ENCODE measurements at places on chromosomes 11 and 22.

DNA sequence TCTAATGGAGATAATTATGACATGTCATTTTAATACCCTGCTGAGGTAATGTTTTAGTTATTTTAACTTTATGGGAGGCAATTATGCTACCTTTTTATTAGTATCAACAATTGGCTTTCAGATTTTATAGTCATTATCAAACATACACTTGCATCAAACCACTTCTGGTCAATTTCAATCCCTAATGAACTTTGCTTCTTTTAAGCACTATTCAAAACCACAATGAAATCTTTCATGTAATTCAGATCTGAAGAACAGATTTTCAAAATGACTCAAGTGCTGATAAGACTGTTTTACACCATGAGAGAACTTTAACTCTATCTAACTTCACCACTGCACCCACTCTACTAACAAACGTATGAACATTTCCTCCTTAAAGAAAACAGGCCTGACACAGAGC is 25.9 kb upstream of the CCDC34 start:
- no peak for DNase-seq

GRCh38 chr11:97461044-97461880 is 1071.4 kb downstream of the JRKL start:
- no peak for DNase-seq

GRCh38 chr11:93517041-93517440 is 26.1 kb downstream of the SMCO4 start:
- DNase-seq = no peak

- no peak for DNase-seq
Observed at GRCh38 chr11:1540074-1540473, 32.0 kb downstream of the DUSP8 start.

- no peak for DNase-seq
Observed at GRCh38 chr11:44945666-44946065, 5.0 kb downstream of the TP53I11 start.

GRCh38 chr11:123822032-123822431 is 15.9 kb upstream of the OR6M1 start:
- no peak for DNase-seq

- DNase-seq = no peak
Observed at GRCh38 chr11:61265357-61265756, 24.4 kb downstream of the PGA5 start.

GRCh38 chr22:46349681-46350080 is 14.2 kb downstream of the TRMU start:
- no peak for DNase-seq

DNA sequence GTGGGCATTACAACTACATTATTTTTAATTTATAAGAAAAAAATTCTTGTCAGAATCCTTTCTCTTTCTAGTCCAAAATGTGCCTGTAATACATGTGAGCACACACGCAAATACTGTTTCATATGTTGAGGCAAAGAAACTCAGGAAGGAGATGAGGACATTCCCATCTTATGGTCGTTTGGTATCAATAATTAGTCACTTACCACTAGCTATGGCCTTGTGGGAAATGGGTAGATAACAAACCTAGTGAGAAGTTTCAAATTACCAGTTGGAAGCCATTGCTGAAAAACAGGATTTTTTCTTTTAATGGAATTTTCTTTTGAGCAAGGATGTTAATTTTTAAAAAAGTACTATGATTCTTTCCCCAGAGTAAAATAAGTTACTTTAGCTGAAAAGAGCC is 25.7 kb downstream of the AMOTL1 start:
- no peak for DNase-seq

GRCh38 chr11:36155124-36155561 is 134.1 kb downstream of the COMMD9 start:
- no peak for DNase-seq

- no peak for DNase-seq
Observed at GRCh38 chr11:40226654-40227053, 1232.8 kb downstream of the LRRC4C start.

GRCh38 chr11:60924906-60925853 is 920 bp downstream of the TMEM132A start:
- DNase-seq = no peak
